Activated CD8-positive, alpha-beta memory T cell treated with anti-CD3 and anti-CD28 coated beads for 24 hours (primary cell): ENCODE measurements at places on chromosomes 4 and X.

DNA sequence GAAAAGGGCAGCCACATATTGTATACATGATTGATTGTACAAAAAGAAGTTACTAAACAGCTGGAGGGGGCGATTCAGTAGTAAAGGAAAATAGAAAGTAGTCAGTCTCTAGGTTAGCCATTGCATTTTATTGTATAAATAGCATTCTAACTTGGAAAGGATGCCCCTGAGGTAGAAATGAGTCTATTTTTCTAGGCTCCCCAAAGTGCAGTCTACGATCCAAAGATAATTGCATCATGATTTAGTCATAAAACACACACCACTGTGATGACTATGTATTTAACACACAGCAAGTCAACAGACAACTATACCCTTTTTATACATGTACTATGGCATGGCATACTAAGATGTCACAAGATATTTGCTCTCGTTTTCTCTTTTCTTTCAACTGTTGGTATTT is 204.9 kb downstream of the APBB2 start:
- no peak for DNase-seq

DNA sequence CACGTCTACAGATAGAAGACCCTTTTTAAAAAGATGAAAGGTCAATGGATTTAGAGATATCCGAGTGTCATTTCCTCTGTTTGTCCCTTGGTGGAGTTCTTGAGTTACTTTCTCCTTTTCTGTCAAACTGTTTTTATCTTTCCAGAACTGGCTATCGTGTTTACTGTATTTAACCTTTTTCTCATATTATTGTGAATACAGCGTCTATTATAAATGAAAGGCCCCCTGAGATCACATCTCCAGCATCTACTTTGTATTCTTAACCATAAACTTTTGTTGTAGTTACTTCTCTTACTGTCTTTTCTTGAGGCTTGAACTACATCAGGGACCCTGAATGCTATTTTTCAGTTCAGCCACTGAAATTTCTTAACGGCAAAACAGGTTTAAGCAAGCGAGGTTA is 4.0 kb upstream of the PCDH7 start:
- no peak for DNase-seq

- no peak for DNase-seq
Observed at GRCh38 chr4:186703510-186703909, 20.1 kb downstream of the FAT1 start.

GRCh38 chr4:141220271-141220670 is 424 bp upstream of the ZNF330 start:
- no peak for DNase-seq

- no peak for DNase-seq
Observed at GRCh38 chr4:183729430-183730328, 70.6 kb downstream of the TRAPPC11 start.

GRCh38 chr4:85828027-85828890 is 353.3 kb downstream of the ARHGAP24 start:
- DNase-seq, result no peak

DNA sequence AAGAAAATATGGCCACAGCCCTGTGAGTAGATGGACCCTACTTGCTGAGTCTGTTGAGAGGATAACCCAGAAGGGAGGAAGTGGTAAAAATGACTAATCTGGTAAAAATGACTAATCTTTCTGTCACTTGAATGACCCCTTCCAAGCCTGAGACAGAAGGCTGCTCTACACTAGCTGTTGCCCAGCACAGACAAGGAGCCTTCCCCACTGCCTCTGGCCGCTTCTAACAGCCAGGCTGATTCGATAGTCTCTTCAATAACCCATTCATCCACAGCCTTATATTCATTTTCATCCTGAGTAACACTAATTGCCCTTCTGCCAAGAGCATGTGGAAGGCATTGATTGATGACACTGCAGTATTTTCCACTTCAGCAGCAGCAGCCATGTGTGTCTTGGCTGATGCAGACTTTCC is 18.4 kb downstream of the MAGEB17 start:
- no peak for DNase-seq

GRCh38 chrX:40090961-40091360 is 6.8 kb downstream of the BCOR start:
- no peak for DNase-seq

DNA sequence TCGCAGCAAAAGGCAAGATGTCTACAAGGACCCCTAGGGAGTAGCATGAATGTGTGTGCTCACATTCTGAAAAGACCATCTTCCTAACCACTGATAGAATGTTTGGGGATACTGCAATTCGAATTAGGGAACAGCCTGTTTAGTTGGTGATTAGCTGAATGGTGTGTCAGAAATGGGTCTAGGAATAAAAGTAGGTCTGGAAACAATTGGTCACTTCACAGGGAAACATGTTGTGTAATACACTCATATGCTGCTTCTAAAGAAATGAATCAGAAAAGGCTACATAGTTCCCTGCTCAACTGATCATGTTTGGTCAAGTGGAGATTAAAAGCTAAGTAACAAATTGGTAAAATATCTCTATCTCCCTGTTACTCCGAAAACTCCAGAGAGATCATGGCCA is 2362.4 kb upstream of the TENM3 start:
- DNase-seq, result no peak

- DNase-seq, result no peak
Observed at GRCh38 chr4:114191496-114191895, 212.0 kb upstream of the ARSJ start.

GRCh38 chrX:20718592-20719380 is 452.1 kb upstream of the RPS6KA3 start:
- DNase-seq, result no peak

GRCh38 chr4:183118141-183118540 is 19.1 kb downstream of the WWC2 start:
- DNase-seq, result no peak

DNA sequence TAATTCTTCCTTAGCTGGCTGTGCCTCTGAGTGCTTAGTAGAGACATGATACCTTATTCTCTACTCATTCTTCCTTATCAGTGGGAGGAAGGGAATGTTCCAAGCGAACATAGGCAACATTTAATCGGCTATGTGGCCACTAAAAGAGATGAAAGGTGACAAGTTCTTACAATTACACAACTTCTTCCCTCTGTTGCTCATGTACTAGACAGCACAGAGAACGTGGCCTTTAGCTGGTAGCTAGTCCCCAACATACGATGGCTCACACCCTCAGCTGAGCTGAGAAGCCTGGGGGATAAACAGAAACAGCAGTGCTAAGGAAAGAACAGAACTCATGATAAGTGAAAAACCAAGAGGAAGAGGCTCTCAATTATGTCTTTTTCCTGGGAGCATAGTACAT is 52.2 kb downstream of the APOO start:
- no peak for DNase-seq

- DNase-seq, result no peak
Observed at GRCh38 chr4:56630876-56631666, 50.0 kb downstream of the HOPX start.

- no peak for DNase-seq
Observed at GRCh38 chr4:118957722-118958445, 69.2 kb downstream of the SYNPO2 start.

GRCh38 chr4:74764119-74764518 is 30.2 kb downstream of the BTC start:
- no peak for DNase-seq

DNA sequence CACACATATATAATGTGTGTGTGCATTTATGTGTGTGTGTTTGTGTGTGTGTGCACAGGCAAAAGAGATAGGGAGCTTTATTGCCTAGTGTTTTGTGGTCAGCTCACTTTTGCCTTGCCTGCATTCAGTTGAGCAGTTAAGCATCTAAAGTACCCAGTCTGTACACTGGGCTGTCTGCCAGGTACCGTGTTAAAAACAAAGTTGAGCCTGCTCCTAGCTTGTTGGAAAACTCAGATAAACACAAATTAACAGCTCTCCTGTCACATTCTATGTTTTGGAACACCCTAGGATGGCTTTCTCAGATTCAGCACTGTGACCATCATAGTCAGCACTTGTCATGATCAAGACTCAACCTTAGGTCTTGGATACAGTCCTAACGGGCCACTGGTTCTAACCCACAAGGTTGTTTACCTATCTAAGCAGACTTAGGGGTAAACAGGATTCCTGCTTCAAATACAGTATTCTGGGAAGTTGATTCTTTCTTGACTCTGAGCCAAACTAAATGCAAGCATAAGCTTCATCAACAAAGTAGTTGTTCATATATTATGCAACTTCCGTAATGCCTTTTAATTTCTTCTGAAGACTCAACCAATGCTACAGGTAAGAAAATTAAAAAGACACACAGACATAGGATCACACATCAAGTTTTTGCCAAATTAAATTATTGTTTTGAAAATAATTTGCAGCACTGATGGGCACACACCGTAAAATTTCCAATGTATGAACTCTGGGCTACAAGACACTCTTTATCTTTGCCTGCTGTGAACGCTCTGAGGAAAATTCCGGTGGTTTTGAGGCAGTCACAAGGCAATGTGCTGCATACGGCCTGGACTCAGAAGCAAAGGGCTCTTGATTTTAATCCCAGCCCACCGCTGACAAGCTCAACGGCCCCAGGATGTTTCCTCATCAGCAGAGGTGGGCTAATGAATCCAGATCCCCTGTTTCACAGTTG is 11.3 kb upstream of the CD99 start:
- DNase-seq, result no peak

- no peak for DNase-seq
Observed at GRCh38 chr4:27789773-27790172, 929.1 kb downstream of the STIM2 start.

- no peak for DNase-seq
Observed at GRCh38 chr4:16636912-16637630, 261.4 kb downstream of the LDB2 start.

GRCh38 chr4:37864786-37865185 is 26.1 kb upstream of the TBC1D1 start:
- DNase-seq, result no peak

DNA sequence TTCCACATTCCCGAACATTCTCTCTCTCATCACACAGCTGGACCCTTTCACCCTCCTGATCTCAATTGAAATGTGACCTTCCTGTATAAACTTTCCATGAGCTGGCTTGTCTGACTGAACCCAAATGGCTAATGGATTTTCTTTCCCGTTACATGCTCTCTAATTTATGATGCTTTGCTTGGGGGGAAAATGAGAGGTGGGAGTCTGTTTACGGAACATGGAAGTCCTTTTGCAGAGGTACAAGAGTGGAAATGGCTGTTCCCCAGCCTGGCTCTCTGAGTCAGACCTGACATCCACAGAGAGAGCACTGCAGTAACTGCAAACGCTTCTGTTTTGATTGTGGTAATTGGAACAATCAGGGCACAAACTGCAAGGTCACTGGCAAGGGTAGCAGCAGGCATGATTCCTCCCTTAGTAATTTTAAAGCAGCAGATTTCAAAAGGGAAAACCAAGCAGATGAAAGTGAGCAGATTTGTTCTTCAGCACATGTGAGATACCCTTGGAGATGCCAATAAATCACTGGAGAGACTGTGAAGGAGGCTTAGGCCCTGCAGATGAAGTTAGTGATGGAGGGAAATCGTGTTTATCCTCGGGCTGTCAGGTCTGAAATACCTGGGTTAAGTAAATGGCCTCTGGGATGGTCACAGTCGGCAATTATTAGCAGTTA is 83.9 kb downstream of the SNCA start:
- DNase-seq, result no peak

DNA sequence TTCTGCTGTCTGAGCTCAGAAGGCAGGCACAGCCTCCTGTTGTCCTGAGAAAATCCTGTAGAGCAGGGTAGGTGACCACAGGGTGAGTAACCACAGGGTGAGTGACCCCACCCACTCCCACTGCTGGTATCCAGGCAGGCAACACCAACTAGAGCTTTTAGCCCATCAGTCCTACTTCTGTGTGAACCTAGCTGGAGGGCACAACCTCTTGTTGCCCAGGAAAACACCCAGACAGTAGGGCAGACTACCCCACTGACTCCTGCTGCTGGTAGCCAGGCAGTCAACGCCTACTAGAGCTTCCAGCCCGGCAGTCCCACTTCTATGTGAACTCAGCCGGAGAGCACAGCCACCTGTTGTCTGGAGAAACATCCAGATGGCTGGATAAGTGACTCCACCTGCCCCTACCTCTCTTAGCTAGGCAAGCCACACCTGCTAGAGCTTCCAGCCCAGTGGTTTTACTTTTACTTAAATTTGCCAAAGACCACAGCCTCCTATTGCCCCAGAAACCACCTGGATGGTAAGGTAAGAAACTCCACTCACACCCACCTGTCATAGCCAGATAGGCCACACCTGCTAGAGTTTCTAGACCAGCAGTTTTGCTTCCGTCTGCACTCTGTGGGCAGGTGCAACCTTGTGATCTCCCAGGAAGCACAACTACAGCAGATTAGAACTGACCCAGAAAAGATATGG is 371.6 kb downstream of the INPP4B start:
- no peak for DNase-seq

- no peak for DNase-seq
Observed at GRCh38 chrX:50629774-50630173, 159.1 kb upstream of the DGKK start.

DNA sequence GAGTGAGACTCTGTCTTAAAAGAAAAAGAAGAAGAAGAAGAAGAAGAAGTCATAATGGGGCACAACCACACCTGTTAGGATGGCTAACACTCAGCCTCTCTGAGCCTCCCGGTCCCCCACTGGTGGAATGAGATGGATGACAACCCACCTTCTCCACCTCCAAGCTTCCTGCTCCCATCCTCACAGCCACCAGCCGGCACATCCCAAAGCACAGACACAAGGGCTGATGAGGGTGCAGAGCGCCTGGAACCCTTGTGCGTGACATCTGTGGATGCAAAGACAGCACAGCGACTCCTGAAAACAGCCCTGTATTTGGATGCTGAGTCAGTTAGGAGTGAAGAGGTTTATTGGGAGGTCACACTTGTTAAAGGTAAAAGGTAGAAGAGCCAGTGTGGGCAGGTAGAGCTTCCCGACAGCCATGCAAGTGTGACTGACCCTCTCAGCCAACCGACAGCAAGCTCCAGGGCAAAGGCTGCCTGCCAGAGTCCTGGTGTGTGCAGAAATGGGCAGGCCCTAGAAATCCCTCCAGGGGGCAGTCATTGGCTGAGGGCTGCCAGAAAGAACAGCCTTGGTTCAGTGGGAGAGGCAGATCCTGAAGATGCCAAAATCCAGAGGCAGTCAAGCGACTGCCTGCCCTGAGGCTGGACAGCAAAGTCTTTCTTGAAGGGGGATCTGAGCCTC is 26.6 kb upstream of the MAN2B2 start:
- DNase-seq, result no peak

DNA sequence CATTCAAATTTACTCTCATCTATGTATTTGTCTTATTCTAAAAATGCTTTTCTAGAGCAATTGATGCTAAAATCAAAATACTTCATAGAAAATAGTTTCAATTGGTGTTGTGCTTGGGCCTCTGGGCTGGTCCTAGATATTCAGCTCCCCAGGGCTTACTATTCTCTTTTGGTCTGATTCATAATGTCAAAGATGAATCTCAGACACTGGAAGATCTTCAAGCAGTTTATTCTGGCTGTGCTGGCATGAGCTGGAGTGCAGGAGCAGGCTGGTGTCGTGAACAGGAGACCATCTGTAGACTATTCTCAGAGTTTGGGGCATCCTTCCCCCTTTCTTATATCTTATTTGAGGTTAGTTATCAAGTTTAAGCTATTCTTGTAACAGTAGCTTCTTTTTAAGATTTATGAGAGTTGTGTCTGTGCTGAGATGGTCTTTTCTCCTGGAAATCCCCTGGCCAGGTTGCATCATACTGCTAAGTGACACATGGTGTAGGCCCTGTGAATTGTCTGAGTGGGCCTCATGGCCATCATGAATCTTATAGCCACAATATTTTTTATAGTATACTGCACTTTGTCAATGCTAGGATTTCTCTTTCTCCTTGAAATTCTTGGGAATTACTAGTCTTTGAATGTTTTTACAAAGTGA is 1624.0 kb upstream of the IGFBP7 start:
- no peak for DNase-seq

- DNase-seq, result peak; percentile 73
Observed at GRCh38 chrX:1205681-1206611, 6.5 kb downstream of the CRLF2 start.

GRCh38 chrX:2841537-2841936 is 12.8 kb downstream of the GYG2 start:
- DNase-seq, result no peak
